ENCODE measurements at places on chromosomes 11 and 22. TPM values are rescaled to one million over a fixed set of nuclear protein-coding genes. Genes with fewer than 3 reads are reported as not detected.
A peak's percentile ranks its signal among the peaks of the same experiment; 100 is the strongest.

- peak; percentile 19 for DNase-seq
Observed at GRCh38 chr11:79493555-79494171, 52.8 kb upstream of the TENM4 start.

The GPHA2 gene
- total RNA-seq: not detected

- no peak for DNase-seq
Observed at GRCh38 chr22:49920859-49921258, 2.4 kb downstream of the CRELD2 start.

The OR52H1 gene
- total RNA-seq: 0.75 TPM

The PAAF1 gene
- total RNA-seq: 11.9 TPM

- DNase-seq: no peak
Observed at GRCh38 chr11:66035653-66036333, 9.5 kb upstream of the CATSPER1 start.

The GAS2 gene
- total RNA-seq: 0.46 TPM

The PHLDB1 gene
- total RNA-seq: 99.0 TPM

DNA sequence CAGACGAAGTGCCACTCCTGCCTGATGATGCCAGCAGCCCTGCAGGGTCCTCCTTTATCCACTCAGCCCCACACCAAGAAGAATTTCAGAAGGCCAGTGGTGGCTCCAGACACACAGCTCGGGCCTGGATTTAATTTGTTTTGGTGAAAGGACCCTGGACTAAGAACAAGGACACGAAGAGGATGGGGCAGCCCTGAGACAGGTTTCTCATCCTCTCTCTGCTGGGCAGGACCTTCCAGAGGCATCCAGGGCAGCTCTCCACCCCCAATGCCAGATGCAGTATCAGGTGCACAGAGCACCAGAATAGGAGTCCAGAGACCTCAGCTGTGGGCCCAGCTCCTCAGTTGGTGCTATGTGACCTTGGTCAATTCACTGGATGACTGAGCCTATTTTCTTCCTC is 72.0 kb downstream of the TRIM29 start:
- no peak for DNase-seq

- peak; percentile 38 for DNase-seq
Observed at GRCh38 chr11:2709429-2709828, 9.6 kb upstream of the KCNQ1OT1 start.

GRCh38 chr11:82047200-82047599 is 686.5 kb downstream of the FAM181B start:
- DNase-seq: no peak

DNA sequence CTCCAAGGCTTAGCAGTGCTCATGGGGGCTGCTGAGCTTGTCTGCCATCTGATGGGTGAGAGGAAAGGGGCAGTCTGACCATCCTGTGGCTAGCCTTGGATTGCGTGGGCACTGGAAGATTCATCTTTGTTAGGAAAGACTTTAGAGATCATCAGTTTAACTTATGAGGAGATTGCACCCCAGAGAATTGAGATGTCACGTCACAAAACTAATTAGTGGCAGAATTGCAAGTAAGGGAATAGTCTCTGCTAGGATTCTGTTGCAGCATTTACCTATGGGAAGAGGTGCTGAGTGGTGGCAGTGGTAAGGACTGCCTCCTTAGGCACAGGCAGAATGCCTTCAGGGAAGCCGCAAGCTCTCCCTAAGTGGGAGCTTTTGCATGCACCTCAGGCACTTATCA is 42.8 kb upstream of the HSPA8 start:
- DNase-seq: no peak

The SLC22A8 gene
- not detected for total RNA-seq

GRCh38 chr11:93344855-93345333 is 14.4 kb downstream of the DEUP1 start:
- DNase-seq: no peak

- DNase-seq: no peak
Observed at GRCh38 chr11:9073466-9074225, 17.8 kb downstream of the SCUBE2 start.

DNA sequence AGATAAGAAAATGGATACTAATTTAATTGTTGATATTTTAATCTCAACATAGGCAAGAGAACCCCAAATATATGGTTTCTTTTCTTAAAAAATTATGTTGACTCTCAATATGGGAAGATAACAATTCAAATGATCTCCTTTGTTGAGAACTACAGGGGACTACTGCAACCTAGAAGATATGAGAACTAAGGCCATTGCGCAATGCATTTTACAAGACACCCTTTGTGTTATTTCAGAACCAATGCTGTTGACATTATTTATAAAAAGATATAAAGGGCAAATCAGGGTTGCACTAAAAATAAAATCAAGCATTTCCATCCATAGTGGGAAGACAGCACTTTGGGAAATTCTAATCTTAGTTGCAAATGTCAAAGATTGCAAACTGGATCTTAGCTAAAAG is 322.3 kb downstream of the SOX6 start:
- DNase-seq: no peak

DNA sequence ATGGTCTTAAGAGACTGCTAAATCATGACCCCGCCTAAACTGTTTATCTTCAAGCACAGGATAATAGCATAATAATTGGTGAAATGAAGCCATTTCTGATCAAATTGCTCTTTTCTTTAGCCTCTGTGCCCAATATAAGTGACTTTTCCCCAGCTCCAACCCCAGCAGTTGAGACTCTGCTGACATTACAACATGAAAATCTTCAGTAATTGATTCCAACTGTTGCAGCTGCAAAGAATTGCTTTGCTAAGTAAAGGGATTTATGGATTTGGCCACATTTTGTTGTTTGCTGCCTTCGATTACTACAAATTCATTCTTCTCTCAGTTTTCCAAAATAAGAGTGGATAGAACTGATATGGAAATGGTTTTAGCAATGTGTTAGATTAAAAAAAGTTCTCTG is 576.7 kb upstream of the LRRC4C start:
- no peak for DNase-seq

The MYO7A gene
- 0.17 TPM for total RNA-seq

The BTBD18 gene
- total RNA-seq: not detected

The HNRNPUL2 gene
- total RNA-seq: 12.8 TPM

GRCh38 chr11:58254936-58255335 is 13.1 kb downstream of the OR10W1 start:
- no peak for DNase-seq

The PLAAT3 gene
- 85.7 TPM for total RNA-seq

GRCh38 chr22:23777776-23778576 is 5.3 kb downstream of the MMP11 start:
- DNase-seq: no peak

- no peak for DNase-seq
Observed at GRCh38 chr22:46971764-46972125, 209.3 kb downstream of the TBC1D22A start.

The C22orf39 gene
- 42.3 TPM for total RNA-seq

The ANO5 gene
- 2.3 TPM for total RNA-seq

DNA sequence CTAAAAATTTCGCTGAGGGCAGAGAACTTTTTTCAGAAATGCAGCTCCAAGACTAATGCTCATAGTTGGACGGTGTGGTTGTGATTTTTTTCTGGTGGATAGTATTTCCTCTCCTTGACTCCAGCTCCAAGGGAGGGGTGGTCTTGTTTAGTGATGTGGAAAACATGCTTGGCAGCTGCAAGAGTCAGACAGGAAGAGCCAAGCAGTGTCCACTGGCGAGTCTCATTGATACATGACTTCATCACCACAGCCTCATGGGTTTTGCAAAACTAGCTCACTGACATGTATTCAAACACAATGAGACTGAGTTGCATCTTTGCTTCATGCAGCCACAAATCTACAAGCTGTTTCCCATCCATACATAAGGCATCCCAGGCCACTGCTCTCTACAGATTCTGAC is 7.3 kb upstream of the KCNJ1 start:
- DNase-seq: no peak

- no peak for DNase-seq
Observed at GRCh38 chr11:60912851-60913528, 968 bp upstream of the TMEM109 start.

The TUBGCP6 gene
- total RNA-seq: 33.6 TPM

GRCh38 chr22:25062386-25063085 is 110.0 kb downstream of the KIAA1671 start:
- no peak for DNase-seq

DNA sequence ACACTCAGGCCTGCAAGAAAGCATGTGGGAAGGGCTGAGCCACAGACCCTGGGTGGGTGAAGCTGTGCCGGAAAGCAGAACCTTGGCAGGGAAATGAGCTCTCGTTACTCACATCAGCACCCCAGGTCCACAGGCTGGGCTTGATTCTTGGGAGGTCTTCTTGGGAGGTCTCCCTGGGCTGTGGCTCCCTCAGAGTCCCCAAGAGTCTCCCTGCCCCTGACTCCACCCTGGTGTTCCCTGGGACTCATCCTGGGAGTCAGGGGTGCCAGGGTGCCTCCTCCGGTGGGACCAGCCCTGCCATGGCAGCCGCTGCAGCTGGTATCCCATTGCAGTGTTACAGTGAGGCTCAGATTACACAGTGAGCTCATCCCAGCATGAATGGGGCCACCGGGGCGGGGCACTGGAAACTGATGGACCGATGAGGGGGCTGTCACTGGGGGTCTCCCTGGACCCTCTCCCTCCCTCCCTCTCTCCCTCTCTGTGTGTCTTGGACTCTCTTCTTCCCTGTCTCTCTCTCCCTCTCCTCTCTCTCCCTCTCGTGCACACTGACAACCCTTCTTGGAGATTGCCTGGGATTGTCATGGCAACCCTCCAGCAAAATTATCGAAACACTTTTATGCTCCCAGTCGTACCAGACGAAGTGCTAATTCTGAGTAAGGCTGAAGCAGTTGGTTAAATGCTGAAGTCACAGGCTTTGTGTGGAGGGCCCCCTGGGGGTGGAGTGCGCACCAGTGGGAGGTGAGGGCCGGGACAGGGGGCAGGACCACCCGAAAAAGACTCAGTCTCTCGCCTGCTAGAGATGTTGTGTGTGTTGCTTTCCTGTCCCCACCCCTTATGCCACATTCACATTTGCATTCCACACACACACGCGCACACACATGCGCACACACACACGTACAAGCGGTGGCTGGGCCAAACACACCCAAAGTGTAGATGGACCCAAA is 8.6 kb upstream of the C11orf96 start:
- DNase-seq: no peak

The FXYD2 gene
- total RNA-seq: 5.0 TPM

The OR8D4 gene
- total RNA-seq: not detected

DNA sequence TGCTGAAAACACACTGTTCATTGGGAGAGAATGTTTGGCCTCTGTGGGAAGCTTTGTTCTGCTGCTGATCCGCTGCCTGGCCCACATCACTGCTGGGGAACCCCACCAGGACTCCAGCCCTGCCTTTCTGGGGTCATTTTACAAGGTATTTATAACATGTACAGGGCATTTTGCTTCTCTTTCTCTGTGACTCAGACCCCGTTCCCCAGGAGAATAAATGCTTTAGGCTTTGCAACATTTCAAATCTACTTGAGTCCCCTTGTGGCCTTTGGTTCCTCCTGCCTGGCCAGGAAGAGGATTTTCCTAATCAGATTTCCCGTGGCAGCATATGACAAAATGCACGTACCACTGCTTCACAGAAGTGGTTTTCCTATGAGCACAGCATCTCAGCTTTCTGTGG is 43.0 kb downstream of the BTG4 start:
- no peak for DNase-seq

The DERL3 gene
- total RNA-seq: 0.54 TPM

The RAB38 gene
- total RNA-seq: 7.3 TPM

DNA sequence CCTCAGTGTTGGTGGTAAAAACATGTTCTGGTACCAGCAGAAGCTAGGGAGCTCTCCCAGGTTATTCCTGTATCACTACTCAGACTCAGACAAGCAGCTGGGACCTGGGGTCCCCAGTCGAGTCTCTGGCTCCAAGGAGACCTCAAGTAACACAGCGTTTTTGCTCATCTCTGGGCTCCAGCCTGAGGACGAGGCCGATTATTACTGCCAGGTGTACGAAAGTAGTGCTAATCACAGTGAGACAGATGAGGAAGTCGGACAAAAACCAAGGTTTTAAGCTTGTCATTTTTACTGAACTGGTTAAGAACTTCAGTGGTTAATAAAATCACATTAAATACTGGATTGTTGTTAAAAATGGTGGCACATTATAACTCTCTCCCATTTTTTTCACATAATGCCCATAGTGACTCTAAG is 42.6 kb upstream of the VPREB1 start:
- DNase-seq: no peak

The TMEM225 gene
- not detected for total RNA-seq

- DNase-seq: no peak
Observed at GRCh38 chr11:18715476-18715875, 10.5 kb downstream of the IGSF22 start.

GRCh38 chr22:17489101-17489500 is 74.2 kb upstream of the SLC25A18 start:
- DNase-seq: no peak

DNA sequence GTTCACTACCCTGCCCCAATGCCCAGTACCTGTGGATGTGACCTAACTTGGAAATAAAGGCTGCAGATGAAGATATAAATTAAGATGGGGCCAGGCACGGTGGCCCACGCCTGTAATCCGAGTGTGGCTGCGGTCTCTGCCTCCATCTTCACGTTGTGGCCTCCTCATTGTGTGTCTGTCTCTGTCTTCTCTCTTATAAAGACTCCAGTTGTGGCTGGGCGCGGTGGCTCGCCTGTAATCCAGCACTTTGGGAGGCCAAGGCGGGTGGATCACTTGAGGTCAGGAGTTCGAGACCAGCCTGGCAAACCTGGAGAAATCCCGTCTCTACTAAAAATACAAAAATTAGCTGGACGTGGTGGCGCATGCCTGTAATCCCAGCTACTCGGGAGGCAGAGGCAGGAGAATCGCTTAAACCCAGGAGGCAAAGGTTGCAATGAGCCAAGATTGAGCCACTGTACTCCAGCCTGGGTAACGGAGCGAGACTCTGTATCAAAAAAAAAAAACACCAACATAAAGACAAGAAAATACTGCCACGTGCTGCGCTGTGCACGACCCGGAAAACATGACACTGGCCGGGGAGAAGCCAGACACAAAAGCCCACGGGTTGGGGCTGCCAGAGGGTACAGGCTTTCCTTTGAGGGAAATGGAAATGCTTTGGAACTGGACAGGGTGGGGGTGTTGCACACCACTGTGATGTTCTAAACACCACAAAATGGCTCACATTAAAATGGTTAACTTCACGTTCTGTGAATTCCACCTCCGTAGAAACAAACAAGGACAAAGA is 18.7 kb downstream of the CELSR1 start:
- DNase-seq: no peak
